ENCODE measurements at places on chromosomes 7 and 10.

DNA sequence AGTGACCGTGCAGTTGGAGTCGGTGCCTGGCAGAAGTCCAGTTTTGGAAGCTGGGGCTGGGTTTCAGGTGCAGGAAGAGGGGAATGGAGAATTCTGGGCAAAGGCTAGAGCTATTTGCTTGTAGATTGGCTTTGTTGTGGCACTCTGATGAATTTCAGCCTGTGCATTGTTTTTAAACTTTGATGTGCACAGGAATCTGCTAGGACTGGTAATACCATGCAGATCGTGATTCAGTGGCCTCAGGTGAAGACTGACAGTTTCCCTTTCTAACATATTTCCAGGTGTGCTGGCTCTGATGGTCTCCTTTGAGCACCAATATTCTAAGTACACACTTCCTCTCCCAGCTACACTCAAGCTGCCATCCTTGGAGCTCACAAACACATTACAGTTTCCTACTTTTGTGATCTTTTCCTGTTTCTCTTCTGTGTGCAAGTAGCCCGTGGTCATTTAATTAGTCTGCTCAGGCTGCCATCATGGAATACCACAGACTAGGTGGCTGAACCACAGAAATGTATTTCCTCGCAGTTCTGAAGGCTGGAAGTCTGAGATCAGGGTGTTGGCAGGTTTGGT, 55.6 kb downstream of the NOC3L start:
- DNase-seq: no peak

DNA sequence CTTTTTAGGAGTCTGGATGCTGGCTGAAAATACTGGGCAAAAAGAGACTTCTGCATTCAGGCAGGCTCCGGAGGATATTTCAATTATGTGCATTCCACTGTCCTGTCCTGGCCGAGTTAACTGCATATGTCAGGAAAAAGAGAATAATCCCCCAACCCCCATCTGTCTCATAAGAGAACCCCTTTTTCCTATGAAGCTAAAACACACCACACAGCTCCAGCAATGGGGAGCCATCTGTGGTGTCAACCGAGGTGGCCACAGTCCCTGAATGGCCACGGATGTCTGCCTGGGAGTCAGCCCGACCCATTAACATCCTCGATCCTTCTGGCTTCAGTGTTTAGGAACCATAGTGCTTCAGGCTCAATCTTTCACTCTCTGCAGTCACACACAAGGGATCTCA, 70.4 kb downstream of the RSU1 start:
- DNase-seq: no peak

DNA sequence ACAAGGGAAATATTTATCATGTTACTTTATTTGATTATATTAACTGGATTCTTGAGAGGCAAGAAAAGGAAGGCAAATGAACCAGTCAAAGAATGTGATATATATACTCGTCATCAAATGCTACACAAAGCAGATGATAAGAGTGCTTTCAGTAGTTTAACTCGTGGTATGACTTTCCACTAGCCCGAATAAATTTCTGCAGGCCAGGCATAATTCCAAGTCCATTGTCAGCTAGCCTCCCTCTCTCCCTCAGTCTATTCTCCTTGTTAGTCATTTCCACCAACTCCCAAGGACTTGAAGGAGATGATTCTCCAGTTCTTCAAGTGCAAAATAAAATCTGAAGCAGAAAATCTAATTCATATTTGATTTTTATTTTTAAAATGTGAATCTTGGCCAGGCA, 190.5 kb downstream of the GLI3 start:
- DNase-seq: no peak

DNA sequence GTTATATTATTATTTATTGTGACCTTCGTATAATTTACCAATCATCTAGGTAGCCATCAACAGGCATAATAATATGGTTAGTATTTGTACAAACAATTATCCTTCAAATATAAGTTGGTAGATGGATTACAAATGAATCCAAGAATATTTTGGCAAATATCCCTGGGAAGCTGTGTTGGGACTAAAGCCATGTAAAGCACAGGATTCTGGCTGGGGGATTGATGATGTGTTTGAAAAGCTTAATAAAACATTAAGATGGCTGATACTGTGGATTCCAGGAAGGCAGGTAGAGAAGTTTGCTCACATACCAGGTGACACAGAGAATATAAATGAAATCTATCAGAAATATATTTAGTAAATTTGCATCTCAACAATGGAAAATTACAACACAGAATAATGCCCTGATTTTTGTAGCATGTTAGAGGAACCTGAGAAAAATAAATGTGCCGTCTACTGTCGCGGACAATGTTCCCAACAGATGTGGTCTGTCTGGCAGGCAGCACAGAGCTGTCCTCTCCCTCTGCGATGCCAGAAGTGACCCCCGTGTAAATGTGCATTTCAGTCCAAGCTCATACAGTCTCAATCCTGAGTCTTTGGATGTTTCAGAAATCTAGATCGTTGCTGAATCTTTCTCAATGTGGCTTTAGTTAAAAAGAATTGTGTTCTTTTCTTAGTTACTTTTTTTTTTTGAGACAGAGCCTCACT, 125.0 kb downstream of the TEX36 start:
- DNase-seq: no peak

GRCh38 chr7:107002126-107002525, 42.4 kb upstream of the PRKAR2B start:
- no peak for DNase-seq

- DNase-seq: no peak
Observed at GRCh38 chr7:113371416-113372043, 253.2 kb upstream of the SMIM30 start.
